ENCODE measurements at places on chromosomes 13 and 19.

DNA sequence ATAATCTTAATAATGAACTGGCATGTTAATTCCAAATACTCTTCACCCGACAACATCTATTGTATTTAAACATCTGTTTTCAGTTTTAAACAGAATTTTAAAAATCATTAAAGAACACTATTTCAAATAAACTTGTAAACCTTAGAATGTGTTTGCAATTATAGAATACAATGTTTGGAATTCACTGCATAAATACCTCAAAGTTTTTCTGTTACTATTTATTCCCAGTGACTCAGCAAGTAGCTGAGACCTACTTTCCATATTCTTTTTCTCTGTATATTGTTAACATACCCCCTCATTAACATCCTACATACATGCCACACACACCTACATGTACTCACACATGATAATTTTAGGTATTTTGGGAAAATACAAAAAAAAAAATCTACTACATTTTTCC is 1134.3 kb downstream of the SLITRK1 start:
- no peak for DNase-seq

DNA sequence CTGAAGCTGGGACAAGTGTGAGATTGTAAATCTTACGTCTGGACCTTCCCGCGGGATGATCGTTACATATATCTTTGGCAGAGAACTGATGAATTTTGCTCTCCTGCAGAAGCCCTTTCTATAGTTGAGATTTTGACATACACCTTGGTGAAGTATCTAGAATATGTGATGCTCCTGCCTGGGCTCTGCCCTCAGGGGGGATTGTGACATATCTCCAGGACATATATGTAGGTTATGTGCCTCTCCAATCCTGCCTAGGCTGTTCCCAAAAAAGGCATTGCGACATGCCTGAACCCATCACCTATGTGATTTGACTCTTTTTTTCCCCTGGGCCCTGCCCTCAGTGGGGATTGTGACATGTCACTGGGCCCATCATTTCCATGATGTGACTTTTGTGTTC is 76.6 kb downstream of the ZNF208 start:
- DNase-seq = no peak

GRCh38 chr19:17933414-17934129 is 757 bp downstream of the CCDC124 start:
- no peak for DNase-seq

DNA sequence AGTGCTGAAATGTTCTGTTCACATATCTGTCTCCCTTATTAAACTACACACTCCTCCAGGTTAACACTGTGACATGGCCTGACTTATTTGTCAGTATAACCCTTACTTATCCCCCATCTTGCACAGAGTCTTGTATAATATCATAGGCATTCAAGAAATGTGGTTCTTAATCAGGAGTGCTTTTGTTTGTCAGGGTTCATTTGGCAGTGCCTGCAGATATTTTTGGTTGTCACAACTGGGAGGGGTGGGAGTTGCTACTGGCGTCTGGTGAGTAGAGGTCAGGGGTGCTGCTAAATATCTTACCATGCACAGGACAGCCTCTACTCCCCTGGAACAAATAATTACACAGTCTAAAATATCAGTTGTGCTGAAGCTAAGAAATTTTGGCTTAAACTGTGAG is 20.4 kb upstream of the OBI1 start:
- DNase-seq = no peak

- no peak for DNase-seq
Measured at GRCh38 chr19:482186-483041, 13.9 kb upstream of the MADCAM1 start.

DNA sequence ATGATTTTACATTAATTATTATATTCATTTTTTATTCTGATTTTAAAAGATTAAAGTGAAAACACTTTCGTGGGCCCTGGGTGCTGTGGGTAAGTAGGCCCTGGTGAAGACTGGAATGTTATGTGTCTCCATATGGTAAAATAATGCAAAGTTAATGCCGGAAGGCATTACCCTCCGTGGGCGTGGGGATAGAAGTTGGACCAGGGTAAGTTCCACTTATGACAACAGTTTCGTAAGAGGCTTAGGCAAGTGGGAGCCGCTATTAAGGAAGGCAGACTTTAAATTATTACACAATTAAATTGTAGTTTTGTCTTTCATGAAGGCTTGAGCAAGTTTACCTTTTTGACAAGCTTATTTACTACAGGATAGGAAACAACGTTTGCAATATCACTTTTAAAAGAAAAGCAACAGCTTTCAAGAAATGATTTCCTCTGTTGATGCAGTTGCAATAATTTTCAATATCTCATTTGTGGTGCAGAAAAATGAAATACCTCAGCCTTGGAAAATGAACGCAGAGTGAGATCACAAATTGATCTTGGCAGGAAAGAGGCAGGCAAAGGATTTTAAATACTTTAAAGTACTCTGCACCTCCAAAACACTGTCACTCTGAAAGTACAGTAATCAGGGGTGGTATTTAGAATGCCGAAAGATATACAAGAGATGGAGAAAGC is 310.6 kb downstream of the DCT start:
- DNase-seq = no peak

GRCh38 chr13:27526516-27526915 is 76.2 kb upstream of the MTIF3 start:
- DNase-seq = no peak

- DNase-seq = peak; percentile 67
Measured at GRCh38 chr19:43555185-43555770, 20.0 kb downstream of the XRCC1 start.

GRCh38 chr19:40721936-40722661 is 5.2 kb downstream of the ITPKC start:
- no peak for DNase-seq

DNA sequence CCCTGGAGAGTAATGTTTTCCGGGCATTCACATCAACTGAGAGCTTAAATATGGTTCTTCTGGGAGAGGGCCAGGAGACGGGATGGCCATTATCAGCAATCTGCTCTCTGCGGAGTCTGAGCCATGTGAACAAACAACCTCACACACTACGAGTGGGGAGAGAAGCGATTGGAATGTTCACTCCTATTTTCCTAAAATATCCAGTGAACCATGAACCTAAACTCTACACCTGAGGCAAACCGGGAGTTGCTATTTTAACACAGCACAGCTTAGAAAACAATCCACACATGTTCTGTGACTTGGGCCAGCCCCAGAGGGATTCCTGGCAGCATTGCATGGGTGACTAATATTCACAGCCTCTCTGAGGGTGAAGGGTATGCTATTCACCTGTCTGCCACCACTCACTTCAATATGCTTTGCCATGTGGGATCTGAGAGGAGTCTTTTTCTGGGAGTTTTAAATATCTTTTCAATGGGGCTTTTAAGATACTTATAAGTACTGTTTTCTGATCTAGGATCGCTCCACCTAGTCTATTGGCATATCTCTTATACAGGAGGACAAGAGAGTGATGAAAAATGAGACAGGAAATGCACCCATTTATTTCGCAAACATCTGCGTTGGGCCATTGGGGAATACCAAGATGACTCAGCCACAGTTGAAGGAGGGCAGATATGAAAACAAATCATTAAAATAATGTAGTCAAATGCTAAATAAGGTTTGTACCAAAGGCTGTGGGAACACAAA is 72.6 kb upstream of the SERP2 start:
- no peak for DNase-seq

- no peak for DNase-seq
Measured at GRCh38 chr19:5623397-5624017, 624 bp downstream of the SAFB start.

GRCh38 chr13:75492389-75492788 is 10.4 kb upstream of the TBC1D4 start:
- DNase-seq = no peak

- DNase-seq = no peak
Measured at GRCh38 chr13:41502673-41503072, 45.3 kb downstream of the RGCC start.
